ENCODE measurements at places on chromosomes 1 and 21.

GRCh38 chr1:228012555-228012954 lies 5.8 kb downstream of the WNT3A start:
- peak; percentile 7 for DNase-seq
- no peak overlapping the region for H3K27ac ChIP-seq
- peaks cover 9% of the 10 kb centered on the region for H3K27me3 ChIP-seq
- H3K36me3 ChIP-seq = no peaks in the 10 kb centered on the region

GRCh38 chr1:54299037-54299436 lies 99.1 kb downstream of the MRPL37 start:
- H3K4me3 ChIP-seq = no peak overlapping the region
- H3K27ac ChIP-seq = no peak overlapping the region
- no peaks in the 10 kb centered on the region for H3K4me1 ChIP-seq
- H3K36me3 ChIP-seq = no peaks in the 10 kb centered on the region

- no peak overlapping the region for H3K27ac ChIP-seq
- DNase-seq = no peak
- peaks cover 5% of the 10 kb centered on the region for H3K36me3 ChIP-seq
- H3K4me1 ChIP-seq = no peaks in the 10 kb centered on the region
Measured at GRCh38 chr1:32020339-32020738, 6.7 kb downstream of the KHDRBS1 start.

DNA sequence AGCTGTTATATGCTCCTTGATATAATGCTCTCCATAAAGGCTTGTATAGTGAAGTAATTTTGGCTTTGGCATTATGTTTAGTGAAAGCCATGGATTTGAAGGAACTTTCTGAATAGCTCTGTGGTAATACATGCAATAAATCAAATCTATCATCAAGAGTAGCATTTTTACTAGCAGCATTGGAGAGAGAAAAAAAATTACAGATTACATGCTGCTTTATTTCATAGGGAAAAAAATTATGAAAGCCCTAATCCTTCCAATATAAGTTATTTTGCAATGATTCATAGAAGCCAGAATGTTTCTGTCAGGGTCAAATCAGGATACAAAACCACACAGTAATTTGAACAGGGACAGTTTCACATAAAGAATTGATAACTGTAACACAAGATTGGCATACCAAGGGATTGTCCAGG lies 250.0 kb downstream of the SPATA17 start:
- H3K27me3 ChIP-seq = no peaks in the 10 kb centered on the region
- H3K36me3 ChIP-seq = no peaks in the 10 kb centered on the region
- no peak overlapping the region for H3K27ac ChIP-seq
- H3K4me1 ChIP-seq = no peaks in the 10 kb centered on the region
- no peak for DNase-seq
- H3K4me3 ChIP-seq = no peak overlapping the region

GRCh38 chr21:30211071-30211470 lies 4.8 kb downstream of the CLDN8 start:
- H3K27me3 ChIP-seq = no peaks in the 10 kb centered on the region
- DNase-seq = no peak
- H3K4me3 ChIP-seq = no peak overlapping the region
- no peak overlapping the region for H3K27ac ChIP-seq

- H3K36me3 ChIP-seq = no peaks in the 10 kb centered on the region
- no peaks in the 10 kb centered on the region for H3K27me3 ChIP-seq
- DNase-seq = no peak
- no peak overlapping the region for H3K4me3 ChIP-seq
- H3K4me1 ChIP-seq = no peaks in the 10 kb centered on the region
Measured at GRCh38 chr21:44984792-44985440, 45.1 kb downstream of the SLX9 start.

- no peak for DNase-seq
- H3K4me1 ChIP-seq = no peaks in the 10 kb centered on the region
- H3K27ac ChIP-seq = no peak overlapping the region
- no peak overlapping the region for H3K4me3 ChIP-seq
Measured at GRCh38 chr1:39849203-39849602, 34.1 kb downstream of the TRIT1 start.

- H3K36me3 ChIP-seq = no peaks in the 10 kb centered on the region
- H3K4me1 ChIP-seq = no peaks in the 10 kb centered on the region
- no peak overlapping the region for H3K4me3 ChIP-seq
- DNase-seq = no peak
- H3K27me3 ChIP-seq = no peaks in the 10 kb centered on the region
Measured at GRCh38 chr1:205763980-205764379, 11.3 kb downstream of the RAB29 start.

DNA sequence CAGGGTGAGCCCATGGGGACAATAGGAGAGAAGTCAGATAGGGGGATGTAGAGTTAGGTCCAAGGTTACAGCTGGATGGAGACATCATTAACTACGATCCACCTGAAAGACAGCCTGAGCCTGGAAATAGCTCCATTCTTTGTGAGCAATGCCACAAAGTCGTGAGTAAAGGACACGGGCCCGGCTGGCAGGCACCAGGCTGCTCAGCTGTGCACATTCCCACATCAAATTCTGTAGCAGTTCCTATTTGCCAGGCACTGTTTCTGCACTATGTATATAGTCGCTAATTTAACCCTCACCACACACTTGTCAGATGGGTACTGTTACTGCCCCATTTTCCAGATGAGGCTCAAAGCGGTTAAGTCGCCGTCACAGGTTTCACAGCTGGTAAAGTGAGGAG lies 338.0 kb upstream of the KAZN start:
- H3K4me1 ChIP-seq = no peaks in the 10 kb centered on the region
- H3K36me3 ChIP-seq = no peaks in the 10 kb centered on the region
- H3K27me3 ChIP-seq = no peaks in the 10 kb centered on the region
- H3K27ac ChIP-seq = no peak overlapping the region
- H3K4me3 ChIP-seq = no peak overlapping the region
